ENCODE measurements at places on chromosomes 12 and 14.

- DNase-seq: no peak
These were observed 61.1 kb upstream of the COCH start for GRCh38 chr14:30813216-30813615.

DNA sequence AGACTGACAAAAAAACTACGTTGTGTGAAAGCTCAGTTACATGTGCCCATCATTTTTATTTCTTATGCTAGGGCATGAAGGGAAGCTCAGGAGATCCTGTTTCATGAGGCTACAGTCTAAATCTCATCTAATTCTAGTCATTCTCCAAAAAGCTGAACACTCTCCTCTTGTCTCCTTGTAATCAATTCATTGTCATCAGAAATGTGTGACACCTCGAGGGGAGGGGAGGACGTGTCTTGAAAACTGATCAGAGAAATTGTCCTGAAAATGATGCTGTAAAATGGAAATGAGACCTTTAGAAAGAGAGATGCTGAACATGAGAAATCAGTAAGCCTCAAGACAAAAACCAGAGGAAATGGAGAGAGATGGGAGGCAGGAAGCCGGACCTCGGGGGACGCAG lies 103.4 kb downstream of the DAD1 start:
- DNase-seq: no peak

DNA sequence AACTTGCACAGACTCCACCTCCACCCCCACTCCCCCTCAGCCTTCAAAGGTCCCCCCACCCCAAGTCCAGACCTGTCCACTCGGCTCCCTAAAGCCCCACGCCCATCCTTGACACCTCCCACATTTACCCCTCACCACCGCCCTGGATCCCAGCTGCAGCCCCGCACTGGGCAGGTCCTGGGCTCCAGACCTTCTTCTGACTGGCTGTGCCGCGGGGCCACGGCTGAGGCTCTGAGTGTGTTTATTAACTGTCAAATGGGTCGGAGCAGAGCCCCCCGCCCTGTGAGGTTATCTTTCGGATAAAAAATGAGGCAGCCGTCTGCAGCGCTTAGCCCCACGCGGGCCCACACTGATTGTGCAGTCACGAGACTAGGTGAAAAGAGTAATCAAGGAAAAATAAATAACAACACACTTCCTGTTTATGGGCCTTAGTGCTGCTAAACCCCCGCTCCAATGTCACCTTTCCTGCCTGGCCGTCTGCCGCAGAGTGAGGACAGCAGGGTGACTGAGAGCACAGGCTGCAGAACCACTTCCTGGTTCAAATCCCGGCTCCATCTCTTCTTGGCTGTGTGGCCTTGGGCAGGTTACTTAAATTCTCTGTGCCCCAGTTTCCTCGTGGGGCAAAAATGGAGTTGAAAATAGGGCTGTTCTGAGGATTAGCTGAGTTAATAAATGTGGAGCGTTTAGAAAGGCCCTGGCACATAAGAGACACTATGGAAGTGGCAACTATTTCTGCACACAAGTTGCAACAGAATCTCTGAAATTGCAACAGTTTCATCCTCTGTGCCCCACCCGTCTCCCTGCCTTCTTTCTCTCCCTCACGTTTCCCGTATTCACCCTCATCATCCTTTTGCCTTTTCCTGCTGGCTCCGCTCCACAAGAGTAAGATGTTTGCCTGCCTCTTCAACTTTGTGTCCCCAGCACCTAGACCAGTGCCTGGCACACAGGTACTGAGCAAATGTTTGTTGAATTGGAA lies 9.4 kb downstream of the SETD1B start:
- no peak for DNase-seq

- DNase-seq: peak; percentile 91
These were observed 36.3 kb upstream of the NTF3 start for GRCh38 chr12:5395443-5396271.

DNA sequence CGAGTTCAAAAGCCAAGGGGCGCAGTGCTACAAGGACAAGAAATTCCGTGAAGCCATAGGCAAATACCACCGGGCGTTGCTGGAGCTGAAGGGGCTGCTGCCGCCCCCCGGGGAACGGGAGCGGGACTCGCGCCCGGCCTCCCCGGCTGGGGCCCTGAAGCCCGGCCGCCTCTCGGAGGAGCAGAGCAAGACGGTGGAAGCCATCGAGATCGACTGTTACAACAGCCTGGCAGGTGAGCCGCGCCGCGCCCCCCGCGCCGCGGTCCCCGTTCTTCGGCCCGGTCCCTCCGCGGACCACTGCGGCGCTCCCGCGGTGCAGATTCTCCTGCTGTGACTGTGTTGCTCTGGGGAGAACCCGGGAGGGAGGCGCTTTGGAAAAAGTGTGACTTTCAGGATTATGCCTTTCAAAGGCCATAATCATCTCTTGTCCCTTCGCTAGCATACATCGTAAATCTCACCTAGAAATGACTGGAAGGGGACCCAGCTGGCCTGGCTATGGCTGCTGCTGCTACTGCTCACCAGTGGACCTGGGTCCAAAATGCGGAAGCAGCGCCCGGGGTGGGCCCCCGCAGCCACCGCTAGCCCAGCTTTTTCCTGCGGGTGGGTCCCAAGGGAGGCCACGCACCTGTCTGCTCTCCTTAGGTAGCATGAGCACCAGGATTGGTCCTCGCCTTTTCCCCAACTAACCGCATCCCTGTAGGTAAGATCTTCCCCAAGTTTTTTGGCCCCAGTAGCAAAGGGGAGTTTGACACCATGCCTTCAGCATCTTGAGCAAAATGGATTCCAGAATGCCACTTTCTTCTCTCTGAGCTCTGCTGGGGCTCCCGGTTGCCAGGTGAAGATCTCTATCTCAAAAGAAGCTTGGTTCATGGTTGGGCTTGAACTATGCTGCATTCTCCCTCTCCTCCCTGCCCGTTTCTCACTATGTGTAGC lies 853 bp downstream of the TTC9 start:
- DNase-seq: peak; percentile 79

DNA sequence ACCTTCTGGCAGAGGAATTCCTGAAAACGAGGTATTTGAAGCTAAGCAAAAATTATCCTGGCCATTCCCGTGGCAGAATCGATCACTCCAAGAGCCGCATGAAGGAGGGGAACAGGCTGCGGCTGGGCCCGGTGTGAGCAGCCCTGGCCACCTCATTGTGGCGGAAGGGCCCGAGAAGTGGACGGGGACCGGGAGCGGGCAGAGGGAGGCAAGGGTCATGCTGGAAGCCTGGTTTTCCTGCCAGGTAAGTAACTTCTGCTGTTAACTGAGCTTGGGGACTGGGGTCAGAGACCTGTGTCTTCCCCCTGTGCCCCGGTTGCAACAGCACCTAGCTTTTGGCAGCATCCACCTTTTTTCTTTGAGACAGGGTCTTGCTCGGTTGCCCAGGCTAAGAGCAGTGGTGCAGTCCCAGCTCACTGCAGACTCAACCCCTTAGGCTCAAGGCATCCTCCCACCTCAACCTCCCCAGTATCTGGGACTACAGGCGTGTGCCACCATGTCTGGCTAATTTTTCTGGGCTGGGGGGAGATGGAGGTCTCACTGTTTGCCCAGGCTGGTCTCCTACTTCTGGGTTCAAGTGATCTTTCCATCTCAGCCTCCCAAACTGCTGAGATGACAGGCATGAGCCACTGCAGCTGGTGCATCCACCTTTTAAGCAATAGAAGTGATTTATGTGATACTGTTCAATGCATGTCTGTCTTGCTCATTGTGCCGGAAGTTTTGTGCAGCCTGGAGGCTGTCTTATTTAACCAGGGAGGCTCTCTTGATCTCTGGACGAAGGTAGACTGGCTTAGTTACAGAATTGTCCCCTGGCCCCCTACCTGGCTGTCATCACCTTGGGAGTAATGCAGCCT lies 174.0 kb upstream of the MYL2 start:
- DNase-seq: peak; percentile 10

DNA sequence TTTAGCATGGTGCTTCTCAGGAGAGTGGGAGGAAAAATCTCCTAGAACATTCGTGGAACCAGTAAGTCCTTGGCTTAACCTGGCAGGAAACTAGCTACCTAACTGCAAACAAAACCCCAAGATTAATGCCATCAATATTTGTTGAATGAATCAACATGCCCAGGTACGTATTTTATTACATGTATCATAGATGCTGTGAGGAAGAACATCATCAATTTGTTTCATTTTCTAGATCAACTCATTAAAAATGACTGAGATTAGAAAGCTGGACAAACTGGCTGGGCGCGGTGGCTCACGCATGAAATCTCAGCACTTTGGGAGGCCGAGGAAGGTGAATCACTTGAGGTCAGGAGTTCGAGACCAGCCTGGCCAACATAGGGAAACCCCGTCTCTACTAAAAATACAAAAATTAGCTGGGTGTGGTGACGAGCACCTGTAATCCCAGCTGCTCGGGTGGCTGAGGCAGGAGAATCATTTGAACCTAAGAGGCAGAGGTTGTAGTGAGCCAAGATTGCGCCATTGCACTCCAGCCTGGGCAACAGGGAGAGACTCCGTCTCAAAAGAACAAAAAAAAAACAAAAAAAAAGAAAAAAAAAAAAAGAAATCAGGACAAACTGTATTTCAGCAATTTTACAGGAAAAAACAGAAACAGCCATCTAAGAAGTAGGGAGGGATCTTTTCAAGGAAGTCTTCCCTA lies 88.7 kb downstream of the NTN4 start:
- no peak for DNase-seq

GRCh38 chr12:123237646-123238329 lies 4.6 kb downstream of the MTRFR start:
- peak; percentile 72 for DNase-seq

DNA sequence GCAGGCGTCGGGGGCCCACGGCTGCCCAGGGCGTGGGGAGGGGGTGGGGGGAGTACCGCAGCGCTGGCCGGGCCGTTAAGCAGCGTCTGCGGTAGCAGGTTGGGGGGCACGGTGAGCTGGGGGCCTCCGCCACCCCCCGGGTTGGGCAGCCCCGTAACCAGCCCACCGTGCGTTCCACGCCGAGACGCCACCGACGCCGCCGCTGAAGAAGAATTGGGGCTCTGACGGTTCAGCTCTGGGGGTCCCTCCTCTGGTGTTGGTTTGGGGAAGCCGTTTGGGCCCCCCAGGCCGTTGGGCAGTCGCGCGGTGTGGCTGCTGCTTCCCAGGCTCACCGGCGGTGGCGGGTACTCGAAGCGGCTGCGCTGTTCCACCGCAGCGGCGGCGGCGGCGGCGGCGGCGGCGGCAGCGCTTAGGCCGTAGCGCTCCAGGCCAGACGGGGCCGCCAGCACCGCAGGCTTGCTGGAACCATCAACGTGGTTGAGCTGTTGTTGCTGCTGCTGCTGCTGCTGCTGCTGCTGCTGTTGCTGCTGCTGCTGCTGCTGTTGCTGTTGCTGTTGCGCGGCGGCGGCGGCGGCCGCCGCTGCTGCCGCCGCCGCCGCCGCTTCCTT lies 1.5 kb downstream of the IRF2BPL start:
- peak; percentile 84 for DNase-seq

GRCh38 chr14:72401632-72402376 lies 469.6 kb downstream of the RGS6 start:
- no peak for DNase-seq

- DNase-seq: no peak
These were observed 361.9 kb downstream of the DAD1 start for GRCh38 chr14:22227084-22227483.

DNA sequence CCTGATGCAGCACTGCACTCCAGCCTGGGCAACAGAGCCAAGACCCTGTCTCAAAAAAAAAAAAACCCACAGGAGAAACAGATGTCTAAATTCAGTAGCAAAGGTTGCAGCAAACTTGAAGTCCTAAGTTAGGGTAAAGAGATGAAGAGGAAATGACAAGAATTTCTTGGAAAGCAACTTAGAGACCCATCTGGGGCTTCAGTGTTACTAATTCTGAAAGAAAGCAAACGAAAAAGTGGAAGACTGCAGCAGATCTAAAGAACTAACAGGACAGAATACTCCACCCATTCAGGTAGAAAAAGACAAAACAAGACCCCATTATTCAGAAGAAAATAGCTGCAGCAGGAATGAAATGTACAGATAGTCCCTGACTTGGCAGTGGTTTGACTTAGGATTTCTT lies 31.9 kb downstream of the RESF1 start:
- no peak for DNase-seq

GRCh38 chr14:91910196-91910595 lies 37.3 kb downstream of the FBLN5 start:
- no peak for DNase-seq

DNA sequence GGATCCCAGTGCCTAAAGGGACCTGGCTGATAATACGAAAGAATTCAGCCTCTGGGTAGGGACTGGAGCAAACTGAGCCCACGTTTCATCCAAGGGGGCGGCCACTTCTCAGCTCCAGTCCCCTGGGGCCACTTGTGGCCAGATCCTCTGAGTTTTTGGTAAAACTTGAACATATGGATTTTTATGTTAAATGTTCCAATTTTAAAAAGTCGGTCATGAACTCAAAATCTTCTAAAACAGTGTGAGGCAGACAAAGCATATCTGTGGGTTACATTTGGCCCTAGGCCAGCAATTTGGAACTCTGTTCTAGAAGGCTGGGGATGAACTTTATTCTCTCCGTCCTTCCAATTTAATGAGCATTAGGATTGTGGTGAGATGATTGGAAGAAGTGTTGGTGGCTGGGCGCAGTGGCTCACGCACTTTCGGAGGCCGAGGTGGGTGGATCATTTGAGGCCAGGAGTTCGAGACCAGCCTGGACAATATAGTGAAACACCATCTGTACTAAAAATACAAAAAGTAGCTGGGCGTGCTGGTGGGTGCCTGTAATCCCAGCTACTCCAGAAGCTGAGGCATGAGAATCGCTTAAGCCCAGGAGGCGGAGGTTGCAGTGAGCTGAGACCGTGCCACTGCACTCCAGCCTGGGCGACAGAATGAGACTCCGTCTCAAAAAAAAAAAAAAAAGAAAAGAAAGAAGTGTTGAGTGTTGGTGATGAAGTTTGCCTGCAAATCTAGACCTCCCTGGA lies 3.0 kb upstream of the PPP1CC start:
- DNase-seq: no peak

GRCh38 chr12:20280515-20280914 lies 87.8 kb upstream of the PDE3A start:
- DNase-seq: no peak

DNA sequence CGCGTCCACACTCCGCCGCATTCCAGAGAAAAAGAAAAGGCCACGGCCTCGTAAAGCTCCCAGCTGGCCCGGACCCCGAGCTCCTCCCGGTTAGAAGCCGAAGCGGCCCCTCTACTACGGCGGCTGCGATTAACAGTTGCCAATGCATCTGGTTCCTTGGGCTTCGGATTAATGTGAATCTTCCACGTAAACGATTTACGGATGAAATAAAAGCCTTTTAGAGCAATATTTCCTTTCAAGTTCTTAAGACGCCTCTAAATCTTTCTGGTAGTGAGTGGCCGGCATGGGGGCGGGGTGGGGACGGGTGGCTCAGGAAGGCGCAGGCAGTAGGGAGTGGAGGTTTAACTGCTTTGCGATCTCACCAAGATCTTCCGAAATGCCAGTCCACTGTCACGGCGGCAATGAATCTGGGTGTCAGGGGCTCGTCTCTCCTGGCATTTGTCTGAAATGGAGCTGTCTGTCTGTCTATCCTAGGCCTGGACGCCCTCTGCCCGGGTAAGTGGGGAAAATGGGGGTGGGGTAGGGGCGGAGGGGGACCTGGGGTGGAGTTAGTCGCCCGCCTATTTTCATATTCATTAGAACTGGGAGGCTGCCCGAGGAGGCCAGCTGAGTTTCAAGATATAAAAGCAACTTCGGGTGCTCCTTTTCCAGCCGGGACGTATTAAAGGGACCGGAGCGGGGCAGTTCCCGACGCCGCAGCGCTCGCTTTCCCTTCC lies 413 bp upstream of the ALX1 start:
- DNase-seq: no peak
